Stimulated activated CD8-positive, alpha-beta memory T cell treated with anti-CD3 and anti-CD28 coated beads, Interleukin-4, amount 100 ng/mL, for 4 hours (primary cell): ENCODE measurements at places on chromosomes 3 and 15.

- DNase-seq, result no peak
These were observed 85.1 kb upstream of the TRA2B start for GRCh38 chr3:186022931-186023330.

GRCh38 chr3:120795959-120796358, 53.4 kb downstream of the GTF2E1 start:
- no peak for DNase-seq

DNA sequence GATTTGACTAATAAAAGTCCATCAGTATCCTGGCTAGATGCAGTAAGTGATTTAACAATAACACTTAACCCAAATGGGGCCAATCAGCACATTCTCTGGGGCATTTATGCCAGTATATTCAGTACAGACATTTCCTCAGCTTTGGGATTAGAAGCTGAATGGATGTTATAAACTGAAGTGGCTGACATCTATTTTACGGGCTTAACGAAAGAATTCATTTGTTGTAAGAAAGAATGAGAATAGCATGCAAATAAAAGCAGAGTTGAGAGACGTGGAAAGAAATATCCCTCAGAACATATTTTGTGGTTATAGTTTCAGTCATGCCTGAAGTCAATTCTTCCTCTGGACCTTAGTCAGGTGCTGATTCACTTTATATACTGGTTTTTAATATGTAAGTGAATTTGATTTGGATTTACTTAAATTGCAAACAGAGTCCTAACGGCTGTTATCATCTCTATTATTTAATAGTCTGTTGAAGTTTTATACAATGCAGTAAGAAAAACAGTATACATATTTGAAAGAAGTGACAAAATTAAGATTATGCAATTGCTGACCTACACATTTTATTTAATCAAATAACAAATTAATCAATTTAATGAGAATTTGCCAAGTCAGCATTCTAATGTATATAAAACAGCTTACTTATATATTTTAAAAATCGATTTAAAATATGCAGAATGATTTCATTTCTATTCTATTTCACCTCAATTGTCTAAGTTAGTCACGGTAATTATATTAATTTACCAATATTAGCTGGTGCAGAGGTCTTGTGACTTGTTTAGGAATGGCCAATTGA, 513.9 kb upstream of the CADM2 start:
- no peak for DNase-seq

GRCh38 chr3:86914670-86915069, 76.3 kb downstream of the VGLL3 start:
- DNase-seq, result no peak

GRCh38 chr15:89531796-89532537, 35.6 kb upstream of the RHCG start:
- DNase-seq, result no peak

- DNase-seq, result no peak
These were observed 66.2 kb downstream of the NMNAT3 start for GRCh38 chr3:139611528-139611927.

DNA sequence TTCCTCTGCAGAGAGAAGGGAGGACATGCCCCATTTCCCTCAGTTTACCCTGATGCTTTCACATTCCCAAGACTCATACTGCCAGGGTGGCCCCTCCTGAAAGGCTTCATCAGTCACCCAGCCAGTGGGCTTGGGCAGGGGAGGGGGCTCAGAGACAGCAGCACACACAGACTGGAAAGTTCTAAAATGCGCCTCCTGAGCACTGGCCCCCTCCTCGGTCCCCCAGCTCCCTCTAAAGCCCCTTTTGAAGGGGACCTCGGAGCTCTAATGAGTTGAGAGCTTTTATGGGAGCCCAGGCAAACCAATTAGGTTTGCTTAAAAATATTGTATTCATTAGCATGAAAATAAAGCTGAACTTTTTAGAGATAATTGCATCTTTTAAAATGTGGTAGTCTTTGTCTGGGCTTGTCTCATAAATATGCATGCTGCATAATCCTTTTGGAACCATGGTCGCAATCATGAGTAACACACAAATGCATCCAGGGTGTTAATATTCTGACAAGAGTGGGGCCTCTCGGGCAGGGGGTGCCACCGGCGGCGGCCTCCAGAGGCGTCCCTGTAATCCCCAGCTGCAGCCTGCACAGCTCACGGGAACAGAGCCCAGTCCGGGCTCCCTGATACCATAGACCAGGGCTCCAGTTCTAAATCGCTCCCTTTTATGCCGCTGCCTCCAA, 78.5 kb downstream of the RPLP1 start:
- DNase-seq, result no peak

GRCh38 chr3:78086150-78086549, 1046.3 kb downstream of the ROBO2 start:
- DNase-seq, result no peak

- no peak for DNase-seq
These were observed 33.4 kb downstream of the FGD5 start for GRCh38 chr3:14852058-14852594.

DNA sequence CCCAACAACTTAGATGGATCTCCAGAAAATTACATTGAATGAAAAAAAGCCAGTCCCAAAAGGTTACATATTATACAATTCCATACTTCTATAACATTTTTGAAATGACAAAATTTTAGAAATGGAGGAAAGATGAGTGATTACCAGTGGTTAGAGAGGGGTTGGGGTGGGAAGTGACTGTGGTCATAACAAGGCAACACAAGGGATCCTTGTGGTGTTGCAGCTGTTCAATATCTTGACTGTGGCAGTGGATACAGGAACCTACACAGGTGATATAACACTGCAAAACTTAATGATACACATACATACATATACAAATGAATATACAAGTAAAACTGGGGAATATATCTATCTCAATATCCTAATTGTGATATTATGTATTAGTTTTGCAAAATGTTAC, 9.6 kb downstream of the GOLGB1 start:
- no peak for DNase-seq

- no peak for DNase-seq
These were observed 108.3 kb downstream of the TOP2B start for GRCh38 chr3:25556447-25556846.

DNA sequence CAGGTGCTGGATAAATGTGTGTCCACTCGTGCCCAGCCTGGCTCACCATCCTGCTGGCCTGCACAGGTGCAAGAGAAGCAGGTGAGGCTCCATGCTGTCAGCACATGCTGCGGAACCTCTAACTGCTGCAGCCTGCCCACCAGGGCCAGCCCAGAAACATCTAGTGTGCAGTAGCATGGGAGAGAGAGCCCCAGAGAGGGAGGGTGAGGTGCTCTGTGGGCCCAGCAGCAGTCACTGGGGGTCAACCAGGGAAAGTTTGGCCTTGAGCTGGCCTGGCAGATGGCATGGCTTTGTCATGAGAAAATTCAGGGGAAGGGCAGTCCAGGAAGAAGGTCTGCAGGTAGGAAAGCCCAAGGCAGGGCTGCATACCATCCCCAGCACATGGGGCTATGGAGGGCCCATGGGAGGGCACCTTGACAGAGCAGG, 18.2 kb upstream of the PRR23E start:
- DNase-seq, result no peak

DNA sequence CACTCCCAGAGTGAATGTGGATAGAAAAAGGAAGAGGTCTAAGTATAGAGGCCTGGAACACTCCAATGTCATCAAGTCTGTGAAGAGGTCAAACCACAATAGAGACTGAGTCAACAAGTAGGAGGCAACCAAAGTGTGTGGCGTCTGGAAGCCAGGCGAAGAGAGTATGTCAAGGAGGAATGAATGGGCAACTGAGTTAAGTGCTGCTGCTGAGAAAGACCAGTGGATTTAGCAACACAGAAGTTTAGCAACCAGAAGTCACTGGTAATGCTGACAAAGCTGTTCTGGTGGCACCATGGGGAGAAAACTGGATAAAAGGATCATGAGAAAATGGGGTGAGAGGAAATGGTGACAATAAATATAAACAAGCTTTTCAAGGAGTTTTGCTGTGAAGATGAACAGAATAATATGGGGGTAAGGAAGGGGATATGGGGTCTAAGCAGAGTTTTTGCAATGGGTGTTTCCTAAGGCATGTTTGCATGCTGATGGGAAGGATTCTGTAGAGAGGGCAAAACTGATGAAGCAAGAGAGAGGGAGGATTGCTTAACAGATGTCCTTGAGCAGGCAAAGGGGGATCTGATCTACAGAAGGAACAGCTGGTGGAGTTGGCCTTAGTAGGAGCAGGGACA, 38.4 kb downstream of the PCOLCE2 start:
- DNase-seq, result no peak

- DNase-seq, result no peak
These were observed 384.7 kb downstream of the EDEM1 start for GRCh38 chr3:5572168-5572567.

DNA sequence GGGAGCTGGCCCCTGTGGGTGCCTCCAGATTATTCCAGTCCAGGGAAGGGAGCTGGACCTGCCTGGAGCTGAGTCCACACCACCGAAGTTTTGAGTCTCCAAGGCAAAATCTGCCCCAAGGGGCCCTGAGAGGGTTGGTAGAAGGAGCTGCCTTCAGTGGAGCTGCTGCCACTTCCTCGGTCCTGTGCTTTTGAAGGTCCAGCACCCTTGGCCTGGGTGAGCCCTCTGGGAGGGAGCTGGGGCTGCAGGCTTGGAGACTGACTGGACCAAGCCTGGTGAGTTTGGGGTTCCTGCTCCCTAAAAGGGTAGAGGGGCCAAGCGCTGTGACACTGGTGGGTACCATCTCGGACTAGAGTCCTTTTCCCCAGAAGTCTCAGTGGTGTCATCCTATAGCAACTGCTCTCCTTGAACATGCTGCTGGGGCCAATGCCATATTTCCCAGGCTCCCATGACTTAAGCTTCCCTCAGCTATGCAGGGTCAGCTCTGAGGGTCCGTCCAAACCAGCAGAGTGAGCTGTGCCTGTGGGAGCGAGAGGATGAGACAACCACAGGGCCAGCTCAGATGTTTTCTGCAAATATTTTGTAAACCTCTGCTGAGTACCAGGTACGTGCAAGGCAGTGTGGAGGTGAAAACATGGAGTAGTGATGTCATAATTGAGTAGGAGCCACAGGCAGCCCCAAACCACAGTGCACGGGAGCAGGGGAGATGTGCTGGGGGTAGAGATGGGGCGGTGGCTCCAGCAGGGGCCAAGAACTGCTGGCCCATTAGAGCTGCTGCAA, 96.0 kb downstream of the ABHD5 start:
- DNase-seq, result no peak

DNA sequence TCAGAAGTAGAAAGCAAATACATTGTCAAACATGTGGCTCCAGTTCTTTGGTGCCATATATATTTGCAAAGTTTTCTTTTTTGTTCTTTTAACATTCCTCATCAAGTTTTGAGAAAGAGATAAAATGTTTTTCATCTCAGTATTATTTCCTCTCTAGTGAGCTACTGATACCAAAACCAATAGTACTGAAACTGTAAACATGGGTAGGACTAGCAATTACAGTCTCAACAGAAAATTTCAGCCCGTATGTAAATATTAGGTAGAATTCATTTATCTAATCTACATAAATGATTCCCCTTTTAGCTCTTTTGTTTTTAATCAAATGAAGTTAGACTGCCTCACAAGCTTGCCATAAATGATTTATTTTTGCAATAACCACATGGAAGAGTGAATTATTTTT, 21.4 kb downstream of the SECISBP2L start:
- no peak for DNase-seq

DNA sequence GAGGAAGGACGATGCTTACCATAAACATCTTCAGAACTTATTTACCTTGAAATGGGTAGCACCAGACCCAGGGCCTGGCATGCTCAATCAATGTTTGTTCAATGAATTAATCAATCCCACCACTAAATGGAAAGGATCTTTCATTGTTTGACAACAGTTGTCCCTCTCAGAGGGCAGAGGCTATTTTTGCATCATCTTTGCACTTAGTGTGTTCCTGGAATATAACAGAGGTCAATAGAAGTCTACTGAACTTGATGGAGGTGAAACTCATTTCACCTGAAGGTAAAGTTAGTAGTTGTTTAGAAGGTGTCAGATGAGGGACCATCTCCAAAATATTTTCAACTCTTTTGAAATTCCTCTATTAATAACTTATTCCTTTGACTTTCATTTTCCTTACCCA, 36.9 kb upstream of the LACTB start:
- no peak for DNase-seq

DNA sequence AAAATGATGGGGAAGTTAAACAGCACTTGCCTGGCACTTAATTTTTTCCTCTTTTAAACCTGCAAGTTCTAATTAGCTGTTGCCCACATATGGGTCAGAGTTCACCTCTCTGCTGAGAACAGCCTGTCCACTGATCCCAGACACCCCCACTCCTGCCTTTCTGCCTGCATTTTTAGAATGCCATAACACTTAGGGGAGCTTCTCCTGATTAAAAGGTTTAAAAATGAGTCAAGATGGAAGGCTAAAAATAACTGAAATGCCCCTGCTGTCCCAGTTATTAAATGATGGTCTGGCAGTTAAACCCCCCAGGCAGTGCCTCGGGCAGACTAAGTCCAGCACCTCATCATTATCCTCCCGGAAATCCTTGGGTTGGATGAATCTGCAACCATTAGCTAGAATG, 913.6 kb upstream of the ARPP21 start:
- no peak for DNase-seq

- DNase-seq, result no peak
These were observed 74.4 kb downstream of the CD200 start for GRCh38 chr3:112407214-112407887.

DNA sequence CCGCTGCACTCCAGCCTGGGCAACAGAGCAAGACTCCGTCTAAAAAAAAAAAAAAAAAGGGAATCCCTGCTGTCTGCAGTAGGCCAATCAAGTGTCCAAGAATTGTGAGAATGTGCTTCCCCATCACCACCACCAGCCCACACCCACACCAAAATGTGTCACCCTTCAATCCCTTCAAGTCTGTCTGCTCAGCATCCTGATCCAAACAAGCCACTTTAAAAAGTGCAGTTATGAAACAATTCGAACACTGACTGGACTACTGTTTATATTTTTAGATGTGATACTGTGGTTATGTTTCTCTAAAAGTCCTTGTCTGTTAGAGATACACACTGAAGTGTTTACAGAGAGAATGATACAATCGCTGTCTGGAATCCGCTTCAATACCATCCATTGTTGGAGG, 78.1 kb upstream of the CGNL1 start:
- no peak for DNase-seq
